SK-MEL-5 (cell line): ENCODE measurements at places on chromosomes 1 and 21. TPM values are rescaled to one million over a fixed set of nuclear protein-coding genes. Genes with fewer than 3 reads are reported as not detected.

The TIAM1 gene
- total RNA-seq, result 4.2 and 4.3 TPM in 2 replicates

The FAM167B gene
- total RNA-seq, result 45.5 and 50.6 TPM in 2 replicates

The RPF1 gene
- 68.0 and 68.2 TPM in 2 replicates for total RNA-seq

The COL8A2 gene
- 0.11 TPM in 1 of 2 replicates, not detected in the other for total RNA-seq

The NBPF19 gene
- 5.3 and 6.5 TPM in 2 replicates for total RNA-seq

The MROH7 gene
- total RNA-seq, result 0.11 TPM in 1 of 2 replicates, not detected in the other

The WNT9A gene
- not detected in 2 replicates for total RNA-seq

The DISP1 gene
- total RNA-seq, result 2.1 and 2.4 TPM in 2 replicates

The MANEAL gene
- total RNA-seq, result 22.3 and 27.3 TPM in 2 replicates

The TRPM2 gene
- total RNA-seq, result 0.21 and 0.37 TPM in 2 replicates

The PLCH2 gene
- 0.03 TPM in 1 of 2 replicates, not detected in the other for total RNA-seq

The BARHL2 gene
- total RNA-seq, result 0.11 TPM in 1 of 2 replicates, not detected in the other

The ST7L gene
- 23.8 and 28.2 TPM in 2 replicates for total RNA-seq

The KCNK2 gene
- 2.0 and 5.1 TPM in 2 replicates for total RNA-seq

The CLCA4 gene
- total RNA-seq, result not detected in 2 replicates

The CAPN8 gene
- not detected in 2 replicates for total RNA-seq

The CBR3 gene
- 18.5 and 23.1 TPM in 2 replicates for total RNA-seq

The SPATA21 gene
- total RNA-seq, result 0.08 TPM in 1 of 2 replicates, not detected in the other

The CNIH3 gene
- 3.1 and 6.4 TPM in 2 replicates for total RNA-seq

The RHD gene
- 1.2 and 2.2 TPM in 2 replicates for total RNA-seq

The NBPF20 gene
- 2.0 and 2.8 TPM in 2 replicates for total RNA-seq

The RUSC1 gene
- 8.3 and 10.7 TPM in 2 replicates for total RNA-seq

The KMO gene
- 0.08 and 0.40 TPM in 2 replicates for total RNA-seq

The CLCA1 gene
- not detected in 2 replicates for total RNA-seq

The RORC gene
- total RNA-seq, result 0.03 TPM in 1 of 2 replicates, not detected in the other

The LINGO4 gene
- not detected in 2 replicates for total RNA-seq

The UBL4B gene
- total RNA-seq, result not detected in 2 replicates

The CCDC24 gene
- 5.1 and 5.2 TPM in 2 replicates for total RNA-seq

The SELE gene
- total RNA-seq, result not detected in 2 replicates

The TIE1 gene
- 0.08 TPM in 1 of 2 replicates, not detected in the other for total RNA-seq

The RGS13 gene
- not detected in 2 replicates for total RNA-seq

The ANGEL2 gene
- 45.5 and 46.2 TPM in 2 replicates for total RNA-seq

The RASAL2 gene
- total RNA-seq, result 10.2 and 11.7 TPM in 2 replicates

The HCN3 gene
- total RNA-seq, result 2.9 and 3.3 TPM in 2 replicates

The S100B gene
- 359 and 374 TPM in 2 replicates for total RNA-seq

The POFUT2 gene
- 14.3 and 15.8 TPM in 2 replicates for total RNA-seq

The SEMA4A gene
- total RNA-seq, result 0.11 and 1.3 TPM in 2 replicates

The ATP1A1 gene
- total RNA-seq, result 204 and 270 TPM in 2 replicates

The BTF3L4 gene
- total RNA-seq, result 36.4 and 48.5 TPM in 2 replicates
